GM23338 (cell line): ENCODE measurements at places on chromosomes 12 and 14. TPM values are rescaled to one million over a fixed set of nuclear protein-coding genes. Genes with fewer than 3 reads are reported as not detected.

Gene DEPDC4
- 9.4 and 10.2 TPM in 2 replicates for polyA plus RNA-seq

Gene DLK1
- polyA plus RNA-seq, result 0.70 and 1.2 TPM in 2 replicates

Gene CRACR2A
- 1.4 and 1.5 TPM in 2 replicates for polyA plus RNA-seq

Gene GPR137C
- polyA plus RNA-seq, result 2.2 and 2.4 TPM in 2 replicates

Gene MYF5
- polyA plus RNA-seq, result not detected in 2 replicates

Gene RNFT2
- 19.3 and 21.5 TPM in 2 replicates for polyA plus RNA-seq

Gene DDX23
- 31.7 and 31.8 TPM in 2 replicates for polyA plus RNA-seq

Gene ADAM21
- not detected in 2 replicates for polyA plus RNA-seq
